RCC 7860 (cell line): ENCODE measurements at places on chromosomes 12 and 14.

DNA sequence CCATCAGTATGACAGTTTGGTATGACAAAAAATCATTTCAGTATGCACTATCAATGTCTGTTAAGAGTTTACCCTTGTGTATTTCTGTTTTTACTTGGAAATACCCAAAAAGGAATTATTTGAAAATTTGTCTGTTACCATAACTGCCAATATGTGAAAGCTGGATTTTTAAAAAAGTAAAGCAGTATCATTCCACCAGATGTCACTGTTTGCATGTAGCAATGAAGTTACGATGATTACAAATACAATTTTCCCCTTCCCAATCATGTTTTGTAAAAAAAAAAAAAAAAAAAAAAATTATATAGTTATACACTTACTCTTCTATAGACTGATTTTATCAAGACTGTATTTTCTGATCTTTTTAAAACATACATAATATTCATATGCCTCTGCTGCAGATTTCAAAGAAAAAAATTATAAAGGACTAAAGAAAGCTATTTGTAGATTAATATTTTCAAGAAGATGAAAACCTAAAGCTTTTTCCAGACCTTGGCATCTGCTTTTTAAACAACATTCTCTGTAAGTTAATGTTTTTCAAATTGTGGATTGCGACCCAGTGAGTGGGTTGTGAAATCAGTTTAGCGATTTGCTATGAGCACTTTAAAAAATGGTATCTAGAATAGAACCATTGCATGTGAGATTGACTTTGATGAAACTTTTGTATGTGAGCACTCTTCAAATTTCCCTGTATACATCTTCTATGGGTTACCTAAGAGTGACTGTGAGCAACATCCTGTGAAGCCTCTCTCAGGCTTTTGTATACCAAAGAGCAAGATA lies 114.2 kb downstream of the TTC6 start:
- no peak for DNase-seq

DNA sequence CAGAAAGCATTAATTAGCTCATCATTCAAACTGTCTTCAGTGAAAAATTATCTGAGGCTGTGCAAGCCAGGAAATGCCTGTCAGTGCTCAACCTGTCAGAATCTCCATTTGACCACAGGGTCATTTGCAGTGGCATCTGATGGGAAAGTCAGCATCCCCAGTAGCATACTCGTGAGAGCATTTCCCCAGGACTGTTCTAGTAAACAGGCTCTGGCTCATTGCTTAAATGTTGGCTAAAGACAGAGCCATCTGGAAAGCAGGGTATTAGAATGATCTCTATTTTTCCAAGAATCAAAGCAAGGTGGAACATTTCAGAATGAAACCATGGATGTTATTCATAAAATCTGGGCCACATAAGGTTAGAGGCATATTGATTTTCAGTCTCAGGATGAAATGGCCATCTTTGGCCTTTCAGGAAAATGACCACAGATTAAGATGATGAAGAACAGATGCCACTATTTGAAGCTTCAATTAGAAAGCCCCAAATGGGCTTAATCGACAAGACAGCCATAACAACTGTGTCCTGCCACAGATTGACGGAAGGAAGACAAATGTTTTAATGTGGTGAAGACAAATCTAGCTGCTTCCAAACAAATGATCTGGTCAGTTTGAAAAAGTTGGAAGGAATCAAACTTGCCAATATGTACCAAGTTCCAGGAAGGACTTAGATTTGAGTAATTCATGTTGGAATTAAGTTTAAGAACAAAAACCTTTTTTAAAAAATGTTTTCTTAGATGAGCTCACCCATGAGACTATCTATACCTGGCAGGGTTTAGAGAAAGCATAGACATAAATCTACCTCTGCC lies 94.0 kb upstream of the FAR2 start:
- DNase-seq: no peak

DNA sequence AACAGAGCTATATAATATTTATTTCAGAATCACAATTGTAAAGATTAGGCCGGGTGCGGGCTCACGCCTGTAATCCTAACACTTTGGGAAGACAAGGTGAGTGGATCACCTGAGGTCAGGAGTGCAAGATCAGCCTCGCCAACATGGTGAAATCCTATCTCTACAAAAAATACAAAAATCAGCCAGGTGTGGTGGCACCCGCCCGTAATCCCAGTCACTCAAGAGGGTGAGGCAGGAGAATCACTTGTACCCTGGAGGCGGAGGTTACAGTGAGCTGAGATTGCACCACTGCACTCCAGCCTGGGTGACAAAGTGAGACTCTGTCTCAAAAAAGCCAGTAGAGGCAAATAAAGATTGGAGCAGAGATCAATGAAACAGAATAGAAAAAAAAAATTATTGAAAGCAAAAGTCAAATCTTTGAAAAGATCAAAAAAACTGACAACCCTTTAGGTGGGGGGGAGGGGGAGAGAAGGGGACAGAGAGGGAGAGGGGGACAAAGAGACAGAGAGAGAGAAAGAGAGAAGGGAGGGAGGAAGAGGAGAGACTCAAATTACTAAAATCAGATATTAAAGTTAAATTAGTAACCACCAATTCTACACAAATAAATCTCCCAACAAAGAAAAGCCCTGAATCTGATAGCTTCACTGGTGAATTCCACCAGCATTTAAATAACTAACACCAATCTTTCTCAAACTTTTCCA lies 52.4 kb upstream of the AP4S1 start:
- no peak for DNase-seq

GRCh38 chr14:24277071-24277470 lies 5.7 kb upstream of the RABGGTA start:
- DNase-seq: no peak

GRCh38 chr12:52582486-52582885 lies 8.8 kb upstream of the KRT74 start:
- DNase-seq: no peak

- no peak for DNase-seq
Observed at GRCh38 chr12:5467931-5468330, 36.0 kb downstream of the NTF3 start.

GRCh38 chr12:25883026-25883916 lies 75.2 kb upstream of the RASSF8 start:
- DNase-seq: no peak

DNA sequence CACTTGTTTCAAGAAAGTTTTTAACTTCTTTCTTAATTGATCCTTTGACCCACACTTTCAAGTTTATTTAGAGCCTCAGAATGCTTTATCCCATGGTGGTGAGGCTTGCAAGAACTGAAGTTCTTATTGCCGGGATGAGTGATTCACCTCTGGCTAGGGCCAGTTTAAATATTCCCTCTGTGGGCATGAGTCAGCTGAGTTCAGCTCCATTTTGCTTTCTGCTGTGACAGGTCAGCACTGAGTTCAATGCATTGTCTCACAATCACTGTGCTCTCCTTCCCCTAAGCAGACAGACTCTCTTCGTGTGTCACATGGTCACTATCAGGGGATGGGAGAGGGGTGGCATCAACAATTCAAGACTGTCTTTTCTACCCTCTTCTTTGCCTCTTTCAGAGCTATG lies 514.6 kb upstream of the FBXO33 start:
- peak; percentile 58 for DNase-seq

DNA sequence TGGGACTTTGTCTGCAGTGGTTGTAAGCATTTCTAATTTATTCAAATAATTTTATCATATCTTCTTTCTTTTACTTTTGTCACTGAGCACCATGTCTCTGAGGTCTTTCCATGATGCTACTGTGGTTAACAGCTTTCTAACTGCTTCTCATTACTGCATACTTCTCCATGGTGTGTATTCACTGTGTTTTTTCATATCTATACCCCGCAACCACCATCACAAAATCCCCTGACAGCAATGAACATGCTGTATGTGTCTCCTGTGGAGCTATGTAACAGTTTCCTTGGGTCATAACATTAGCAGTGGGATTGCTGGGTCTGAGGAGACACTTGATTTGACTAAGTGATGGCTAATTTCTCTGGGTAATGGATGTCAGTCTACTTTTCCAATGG lies 29.2 kb upstream of the CHST11 start:
- no peak for DNase-seq

- DNase-seq: no peak
Observed at GRCh38 chr12:53414756-53415417, 8.8 kb upstream of the AMHR2 start.

GRCh38 chr12:120468325-120468820 lies 1.2 kb downstream of the SRSF9 start:
- DNase-seq: peak; percentile 35

- peak; percentile 63 for DNase-seq
Observed at GRCh38 chr12:88570103-88570502, 10.2 kb downstream of the KITLG start.

GRCh38 chr14:52917735-52918134 lies 33.1 kb downstream of the FERMT2 start:
- no peak for DNase-seq

DNA sequence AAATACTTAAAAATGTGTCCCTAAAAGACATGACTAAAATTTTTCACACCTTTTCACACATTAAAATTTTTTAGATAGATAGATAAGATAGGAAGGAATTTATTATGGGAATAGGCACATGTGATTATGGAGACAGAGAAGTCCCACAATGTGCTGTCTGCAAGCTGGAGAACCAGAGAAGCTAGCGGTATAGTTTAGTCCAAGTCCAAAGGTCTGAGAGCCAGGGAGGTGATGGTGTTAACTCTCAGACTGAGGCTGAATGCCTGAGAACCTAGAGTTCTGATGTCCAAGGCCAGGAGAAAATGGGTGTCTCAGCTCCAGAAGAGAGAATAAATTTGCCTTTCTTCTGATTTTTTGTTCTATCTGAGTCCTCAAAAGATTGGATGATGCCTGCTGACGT lies 65.7 kb downstream of the POLR3B start:
- DNase-seq: no peak

GRCh38 chr12:81252228-81252627 lies 174.3 kb downstream of the ACSS3 start:
- DNase-seq: no peak

GRCh38 chr14:101726954-101727302 lies 34.6 kb upstream of the PPP2R5C start:
- no peak for DNase-seq

DNA sequence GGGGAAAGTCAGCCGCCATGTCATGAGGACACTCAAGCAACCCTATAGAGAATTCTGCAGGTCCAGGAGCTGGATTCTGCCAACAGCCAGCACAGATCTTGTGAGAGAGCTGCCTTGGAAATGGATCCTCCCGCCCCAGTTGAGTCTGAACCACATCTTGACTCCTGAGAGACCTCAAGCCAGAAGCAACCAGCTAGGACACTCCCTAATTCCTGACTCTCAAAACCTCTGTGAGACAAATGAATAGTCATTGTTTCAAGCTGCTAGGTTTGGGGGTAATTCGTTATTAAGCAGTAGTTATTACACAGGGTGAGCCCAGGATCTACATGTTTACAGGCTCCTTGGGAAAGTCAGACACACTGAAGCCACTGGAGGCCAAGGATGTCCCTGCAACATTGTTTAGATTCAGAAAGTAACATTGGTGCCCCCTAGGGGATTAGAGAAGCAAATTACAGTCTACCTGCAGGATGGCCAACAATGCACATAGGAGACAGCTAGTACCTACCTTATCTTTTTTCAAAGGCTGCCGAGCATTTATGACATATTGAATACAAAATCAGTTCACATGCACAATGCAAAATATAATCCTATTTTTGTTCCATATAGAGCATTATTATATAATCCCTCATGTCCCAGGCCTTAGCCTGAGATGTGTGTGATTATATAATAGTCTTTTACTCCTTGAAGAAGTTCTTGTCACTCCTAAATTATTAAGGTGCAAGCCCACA lies 57.9 kb upstream of the FICD start:
- DNase-seq: peak; percentile 41

DNA sequence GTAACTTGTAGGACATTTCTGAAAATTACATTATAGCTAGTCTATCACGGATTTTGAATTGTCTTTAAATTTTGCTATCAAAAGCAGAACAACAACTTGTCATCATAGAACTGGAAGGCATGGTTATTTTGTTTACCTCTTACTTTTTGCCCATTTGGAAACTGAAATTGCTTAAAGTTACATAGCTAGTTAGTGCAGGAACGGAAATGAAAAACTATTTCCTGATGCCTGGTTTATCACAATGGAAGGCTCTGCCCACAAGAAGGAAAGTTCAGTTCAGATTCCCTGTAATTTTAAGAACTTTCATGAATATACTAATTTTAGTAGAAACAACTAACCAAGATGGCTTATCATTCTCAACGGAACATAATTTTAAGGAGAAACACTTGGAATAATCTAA lies 427.7 kb downstream of the RAD51B start:
- no peak for DNase-seq

- DNase-seq: peak; percentile 65
Observed at GRCh38 chr12:75658901-75659823, 147.8 kb upstream of the KRR1 start.

DNA sequence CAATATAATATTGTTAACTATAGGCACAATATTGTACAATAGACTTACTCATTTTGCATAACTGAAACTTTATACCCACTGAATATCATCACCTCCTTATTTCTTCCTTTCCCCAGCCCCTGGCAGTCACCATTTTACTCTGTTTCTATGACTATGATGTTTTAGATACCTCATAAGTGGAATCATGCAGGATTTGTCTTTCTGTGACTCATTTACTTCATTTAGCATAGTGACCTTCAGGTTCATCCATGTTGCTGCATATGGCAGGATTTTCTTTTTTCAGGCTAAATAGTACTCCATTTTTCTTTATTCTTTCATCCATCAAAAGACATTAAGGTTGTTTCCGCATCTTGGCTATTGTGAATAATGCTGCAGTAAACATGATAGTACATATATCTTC lies 18.9 kb downstream of the USP15 start:
- DNase-seq: no peak

DNA sequence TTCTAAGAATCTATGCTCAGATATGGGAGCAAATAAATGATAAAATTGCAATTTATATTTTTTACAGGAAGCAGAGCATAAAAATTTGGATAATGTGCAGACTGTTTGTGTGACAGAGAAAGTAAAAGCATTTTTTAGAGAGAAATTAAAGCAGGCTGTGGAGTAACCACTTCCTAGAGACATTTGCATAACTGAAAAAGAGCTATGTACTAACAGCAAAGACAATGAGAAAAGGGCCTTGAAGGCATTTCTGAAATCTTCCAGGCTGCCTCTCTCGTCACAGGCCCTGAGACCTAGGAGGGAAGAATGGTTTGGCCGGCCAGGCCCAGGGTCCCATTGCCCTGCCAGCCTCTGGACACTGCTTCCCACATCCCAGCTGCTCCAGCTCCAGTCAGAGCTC lies 247.2 kb downstream of the ALX1 start:
- no peak for DNase-seq

GRCh38 chr12:129877411-129877810 lies 26.4 kb downstream of the TMEM132D start:
- DNase-seq: no peak

DNA sequence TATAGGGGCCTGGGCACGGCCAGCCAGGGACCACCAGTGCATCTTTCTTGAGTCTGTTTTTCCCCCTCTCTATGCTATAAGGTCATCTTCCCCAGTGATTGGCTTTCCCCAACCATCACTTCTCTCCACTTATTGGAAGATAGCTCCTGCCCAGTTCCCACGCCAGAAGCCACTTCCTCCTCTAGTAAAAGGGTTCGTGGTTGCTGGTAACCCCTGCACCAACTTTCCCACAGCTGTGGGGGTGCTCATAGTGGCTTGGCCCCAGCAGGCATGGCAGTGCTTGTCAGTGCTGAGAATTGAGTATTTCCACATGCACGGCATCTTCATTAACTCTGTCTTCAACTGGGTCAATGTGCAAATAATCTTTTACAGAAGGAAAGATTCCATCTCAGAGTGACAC lies 215.4 kb downstream of the FOXN3 start:
- no peak for DNase-seq

- no peak for DNase-seq
Observed at GRCh38 chr12:27467641-27468040, 21.1 kb downstream of the SMCO2 start.
